ENCODE measurements at places on chromosomes 7 and 10.

DNA sequence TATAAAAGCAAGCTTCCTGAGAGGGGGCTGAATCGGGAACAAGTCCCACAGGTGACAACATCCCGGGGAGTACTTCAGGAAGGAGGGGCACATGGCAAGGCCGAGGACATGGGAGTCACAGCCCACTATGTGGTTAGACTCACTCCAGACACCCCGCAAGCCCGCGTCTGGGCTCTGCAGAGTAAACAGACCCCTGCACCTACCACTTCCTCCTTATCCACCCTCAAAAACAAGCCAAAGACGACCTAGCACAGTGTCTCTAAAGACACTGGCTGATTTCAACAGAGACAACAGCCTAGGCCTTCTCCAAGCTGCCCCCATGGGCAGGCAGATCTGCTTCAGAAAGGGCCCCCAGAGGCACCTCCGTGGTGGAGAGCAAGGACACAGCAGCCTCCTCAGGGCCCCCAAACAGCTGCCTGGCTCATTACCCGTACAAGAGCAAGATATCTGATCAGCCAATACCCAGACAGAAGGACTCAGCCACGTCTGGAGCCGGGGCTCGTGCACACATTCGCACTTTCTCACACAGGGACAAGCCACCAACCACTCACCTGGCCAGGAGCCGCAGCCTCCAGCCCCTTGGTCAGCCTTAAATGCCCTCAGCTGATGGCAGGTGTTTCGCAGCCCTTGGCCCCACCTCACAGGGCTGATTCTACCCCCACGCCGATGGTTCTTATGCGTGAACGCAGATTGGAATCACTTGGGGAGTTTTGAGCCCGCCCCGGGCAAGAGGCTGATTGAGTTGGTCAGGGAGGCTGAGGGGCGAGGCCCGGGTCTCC, 10.7 kb upstream of the KPNA7 start:
- DNase-seq, result no peak

DNA sequence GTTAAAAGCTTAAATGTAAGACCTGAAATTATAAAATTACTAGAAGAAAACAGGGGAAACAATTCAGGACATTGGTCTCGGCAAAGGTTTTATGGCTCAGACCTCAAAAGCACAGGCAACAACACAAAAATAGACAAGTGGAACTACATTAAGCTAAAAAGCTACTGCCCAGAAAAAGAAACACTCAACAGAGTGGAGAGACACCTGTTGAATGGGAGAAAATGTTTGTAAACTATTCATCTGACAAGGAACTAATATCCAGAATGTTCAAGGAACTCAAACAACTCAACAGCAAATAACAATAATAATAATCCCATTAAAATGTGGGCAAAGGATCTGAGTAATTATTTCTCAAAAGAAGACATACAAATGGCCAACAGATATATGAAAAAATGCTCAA, 170.4 kb downstream of the FRMD4A start:
- no peak for DNase-seq

- no peak for DNase-seq
These were observed 16.9 kb downstream of the SHH start for GRCh38 chr7:155795401-155795800.

DNA sequence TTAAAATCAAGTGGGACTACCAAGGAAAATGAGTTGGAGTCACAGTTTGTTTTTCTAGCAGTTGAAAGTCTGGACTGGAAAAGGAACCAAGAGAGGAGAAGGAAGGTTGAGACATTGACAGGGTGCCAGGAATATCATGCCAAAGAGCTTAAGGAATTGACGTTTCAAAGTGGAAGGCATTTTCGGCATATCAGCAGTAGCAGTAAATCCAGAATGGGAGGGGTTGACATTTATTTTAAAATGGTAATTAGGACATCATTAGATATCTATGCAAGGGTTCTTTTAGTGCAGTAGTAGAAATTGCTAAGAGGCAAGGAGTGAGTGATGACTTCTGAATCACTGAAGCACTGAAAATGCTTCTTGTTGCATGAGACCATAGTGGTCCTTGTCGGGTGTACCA, 335.9 kb upstream of the PLXDC2 start:
- DNase-seq, result no peak

DNA sequence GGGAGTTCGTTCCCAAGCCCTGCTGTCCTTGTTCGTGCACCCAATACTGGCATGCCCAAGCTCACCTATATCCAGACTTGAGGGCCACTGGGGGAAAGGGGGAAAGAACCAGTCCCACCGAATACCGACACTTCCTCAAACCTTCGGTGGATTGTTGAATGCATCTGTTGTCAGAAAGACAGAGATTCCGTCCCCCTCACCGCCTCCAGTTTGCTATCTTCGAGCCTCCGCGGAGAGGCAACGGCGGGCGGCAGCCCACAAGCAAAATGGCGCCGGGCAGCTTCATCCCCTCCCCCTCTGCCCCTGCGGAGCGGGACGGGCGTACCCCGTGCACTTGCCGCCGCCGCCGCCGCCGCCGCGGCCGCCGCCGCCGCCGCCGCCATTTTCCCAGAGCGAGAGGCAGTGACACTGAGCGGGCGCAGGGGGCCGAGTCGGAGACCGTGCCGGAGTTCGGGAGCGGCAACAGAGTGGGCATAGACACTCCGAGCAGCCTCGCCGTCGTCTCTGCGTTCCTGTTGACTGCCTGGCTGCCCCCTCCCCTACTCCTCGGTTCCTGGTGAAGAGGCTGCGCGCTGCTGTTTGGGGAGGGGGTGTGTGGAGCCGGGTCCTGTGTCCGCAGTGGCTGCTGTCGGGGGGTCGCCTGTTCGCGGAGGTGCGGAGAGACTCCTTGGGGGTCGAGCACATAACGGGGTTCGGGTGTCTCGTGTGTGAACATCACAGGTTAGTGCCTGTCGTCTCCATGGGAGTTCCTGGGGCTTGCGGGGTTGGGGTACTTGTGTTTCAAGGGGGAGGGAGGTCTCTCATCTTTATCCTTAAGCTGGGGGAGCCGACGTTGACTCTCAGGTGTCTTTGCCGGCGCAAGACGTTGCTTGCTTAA, at the start of gene KMT2E:
Gene KMT2E, plus strand, starts transcription at position 390 of the 877 bp plus-strand sequence. CDS start 26,748 bp downstream, outside the sequence.
- DNase-seq, result peak; percentile 91

DNA sequence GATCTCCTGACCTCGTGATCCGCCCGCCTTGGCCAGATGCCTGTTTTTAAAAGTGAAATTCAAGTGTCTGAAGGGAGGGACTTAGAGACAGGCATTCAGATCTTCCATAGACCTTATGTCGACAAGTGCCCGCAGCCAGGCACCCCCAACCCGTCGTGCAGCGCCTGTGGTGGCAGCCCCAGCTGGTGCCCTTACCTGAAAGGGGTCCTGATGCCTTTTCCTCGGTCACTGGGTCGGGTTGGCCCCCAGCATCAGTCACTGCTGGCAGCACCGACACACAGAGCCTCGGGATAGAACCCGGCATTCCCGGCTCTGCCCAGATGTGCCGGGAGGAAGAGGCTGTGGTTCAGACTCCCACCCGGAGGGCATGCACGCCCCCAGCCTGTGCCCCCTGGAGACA, 23.3 kb downstream of the LRRC27 start:
- no peak for DNase-seq

DNA sequence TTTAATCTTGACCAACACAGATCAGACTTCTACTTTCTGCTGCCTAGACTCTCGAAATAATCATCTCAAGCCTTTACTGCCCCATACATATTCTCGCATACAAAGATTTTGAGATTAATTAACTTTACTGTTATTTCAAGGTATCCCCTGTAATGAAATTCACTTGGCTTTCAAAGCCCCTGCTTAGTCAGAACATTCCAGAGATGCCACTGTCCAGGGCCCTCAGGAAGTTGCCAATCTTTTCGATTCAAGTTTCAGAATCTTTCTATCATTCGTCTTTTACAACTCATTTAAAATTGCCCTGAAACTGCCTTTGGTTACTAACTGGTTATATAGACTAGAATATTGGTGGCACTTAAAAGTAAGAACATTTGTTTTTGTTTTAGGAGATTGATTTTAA, 320.2 kb downstream of the CDK14 start:
- no peak for DNase-seq

DNA sequence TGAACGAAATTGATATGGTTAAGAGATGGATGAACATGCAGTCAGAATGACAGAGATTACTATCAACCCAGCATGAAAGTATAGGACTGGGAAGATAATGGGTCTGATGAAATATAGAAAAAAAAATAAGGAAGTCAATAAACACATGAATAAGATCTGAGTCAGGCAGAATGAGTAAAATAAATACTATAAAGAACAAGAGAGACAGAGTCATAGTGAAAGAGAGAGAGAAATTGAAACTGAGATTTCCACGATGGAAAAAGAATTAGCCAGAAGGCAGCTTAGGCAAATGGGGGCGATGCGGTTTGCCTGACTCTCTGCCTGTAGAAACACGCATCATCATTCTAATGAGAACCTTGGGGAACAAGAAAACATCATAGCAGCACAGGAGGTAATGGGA, 26.6 kb downstream of the SEMA3D start:
- DNase-seq, result no peak

DNA sequence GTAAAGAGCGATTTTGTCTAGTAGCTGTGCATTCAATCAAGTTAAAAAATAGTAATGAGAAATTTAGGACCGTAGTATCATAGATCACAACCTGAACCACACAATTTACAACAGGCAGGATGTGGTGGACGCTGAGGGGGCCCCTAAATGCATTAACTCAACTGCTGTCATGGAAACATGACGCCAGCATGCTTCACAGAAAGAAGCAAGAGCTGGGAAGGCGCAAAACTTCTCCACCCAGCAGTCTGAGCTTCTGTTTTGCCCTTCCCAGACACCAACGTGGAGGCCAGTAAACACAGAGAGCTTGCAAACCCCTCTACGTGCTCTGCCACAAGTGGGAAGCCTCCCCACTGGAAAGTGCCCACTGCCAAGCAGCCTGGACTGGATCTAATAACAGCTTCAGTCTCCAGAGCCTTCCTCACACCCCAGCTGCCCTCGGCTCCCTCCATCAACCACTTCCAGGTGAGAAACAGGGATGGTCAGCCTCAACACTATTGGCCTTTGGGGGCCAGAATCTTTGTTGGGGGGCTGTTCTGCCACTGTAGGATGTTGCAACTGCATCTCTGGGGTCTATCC, 151.8 kb downstream of the SFMBT2 start:
- no peak for DNase-seq

GRCh38 chr10:64863836-64864235, 1342.6 kb downstream of the REEP3 start:
- DNase-seq, result no peak

DNA sequence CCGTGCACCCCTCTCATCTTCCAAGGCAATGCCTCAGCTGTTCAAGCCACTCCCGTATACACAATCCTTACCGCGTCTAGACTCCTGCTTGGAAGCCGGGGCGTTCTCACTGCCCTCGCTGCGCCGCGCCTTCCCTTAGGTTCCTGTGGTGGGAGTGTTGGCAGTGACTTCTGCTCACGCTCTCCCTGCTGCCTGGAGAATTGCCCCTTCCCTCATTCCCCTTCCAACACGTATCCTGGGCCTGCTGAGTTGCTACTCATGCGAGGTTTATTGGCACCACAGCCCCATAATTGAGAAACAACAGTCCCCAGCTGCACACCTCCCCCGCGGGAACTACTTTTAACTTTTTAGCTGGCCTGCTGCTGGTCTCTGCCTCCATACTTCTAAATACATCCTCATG, 31.9 kb downstream of the RBM17 start:
- no peak for DNase-seq

DNA sequence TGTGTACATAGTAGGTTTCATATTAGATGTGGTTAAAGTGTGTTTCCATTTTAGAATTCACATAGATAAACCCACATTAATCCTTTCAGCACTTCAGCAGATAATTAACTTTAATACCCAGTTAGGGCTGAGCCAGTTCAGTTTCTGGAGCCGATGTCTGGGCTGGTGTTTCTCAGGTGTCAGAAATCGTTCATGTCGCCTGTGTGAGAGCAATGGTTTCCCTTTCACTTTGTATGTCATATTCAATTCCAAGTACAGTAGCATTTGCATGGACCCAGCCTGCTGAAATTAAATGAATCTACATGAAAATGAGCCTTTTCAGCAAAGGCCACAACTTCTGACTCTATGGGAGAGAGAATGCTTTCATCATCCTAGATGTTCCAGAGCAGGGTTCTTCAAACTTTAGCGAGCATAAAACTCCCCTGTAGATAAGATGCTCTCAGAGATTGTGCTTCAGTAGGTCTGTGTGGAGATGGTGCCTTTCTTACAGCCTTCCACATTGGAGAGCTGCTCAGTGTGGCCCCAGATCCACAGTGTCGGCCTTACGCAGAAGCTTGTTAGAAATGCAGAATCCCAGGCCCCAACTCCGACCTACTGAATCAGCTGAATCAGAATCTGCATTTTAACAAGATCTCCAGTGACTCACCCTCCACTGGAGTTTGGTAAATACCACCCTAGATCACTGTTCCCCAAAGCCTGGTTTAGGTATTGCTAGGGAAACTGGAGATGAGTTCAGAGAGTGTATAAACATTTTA, 19.6 kb downstream of the WIPF3 start:
- no peak for DNase-seq

DNA sequence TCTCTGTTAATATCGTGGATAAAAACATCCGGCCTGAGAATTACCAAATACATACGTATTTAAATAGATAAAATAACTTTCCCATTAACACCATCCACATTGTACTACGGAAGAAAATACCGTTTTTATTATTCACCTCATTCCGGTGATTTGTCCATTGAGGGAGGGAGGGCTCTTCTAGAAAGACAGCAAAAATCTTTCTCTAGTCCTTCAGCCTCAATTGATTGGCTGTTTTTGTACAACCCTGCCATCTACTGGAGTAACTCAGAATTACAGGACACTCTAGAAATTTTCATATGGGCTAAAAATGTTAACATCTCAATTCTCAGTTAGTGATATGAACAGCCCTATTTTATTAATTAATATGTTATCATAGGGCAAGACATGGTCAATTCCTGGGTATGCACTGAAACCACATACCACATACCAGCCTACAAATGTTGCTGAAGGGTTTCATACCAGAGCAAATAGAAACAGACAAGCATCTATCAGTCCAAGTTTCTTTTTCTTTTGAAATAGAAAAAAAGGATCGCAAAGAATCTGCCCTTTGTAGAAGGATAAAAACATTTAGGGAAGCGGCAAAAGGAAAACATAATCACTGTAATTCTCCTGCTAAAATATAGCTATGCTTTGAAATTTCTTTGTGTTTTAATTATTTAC, 55.8 kb upstream of the CDCA7L start:
- no peak for DNase-seq

GRCh38 chr10:129709627-129710509, 242.8 kb downstream of the MGMT start:
- no peak for DNase-seq

- no peak for DNase-seq
These were observed 285.0 kb upstream of the HABP2 start for GRCh38 chr10:113267619-113268562.

All from head of caudate nucleus (tissue), 42 donors.